ENCODE measurements at places on chromosomes 7 and 10.

GRCh38 chr7:9645756-9646155 is 1212.3 kb downstream of the NXPH1 start:
- no peak for DNase-seq

- no peak for DNase-seq
Measured at GRCh38 chr7:30791114-30791513, 19.9 kb downstream of the MINDY4 start.

DNA sequence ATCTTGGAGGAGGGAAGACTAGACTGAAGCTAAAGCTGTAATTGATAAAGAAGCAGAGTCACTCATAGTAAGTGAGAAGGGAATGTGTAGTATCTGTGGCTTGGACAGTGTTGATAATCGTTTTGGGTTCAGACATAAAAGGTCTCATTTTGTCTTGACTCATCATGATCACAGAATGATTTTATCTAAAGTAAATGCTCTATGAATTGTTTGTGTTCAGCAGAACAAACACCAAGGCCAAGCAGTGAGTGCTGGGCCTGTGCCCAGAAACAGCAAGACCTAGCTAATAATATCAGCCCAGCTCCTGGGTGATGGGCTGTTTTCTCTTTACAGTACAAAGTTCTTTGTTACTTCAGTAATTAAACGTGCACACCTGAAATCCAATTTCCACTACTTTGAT is 26.7 kb upstream of the CD36 start:
- DNase-seq, result no peak

DNA sequence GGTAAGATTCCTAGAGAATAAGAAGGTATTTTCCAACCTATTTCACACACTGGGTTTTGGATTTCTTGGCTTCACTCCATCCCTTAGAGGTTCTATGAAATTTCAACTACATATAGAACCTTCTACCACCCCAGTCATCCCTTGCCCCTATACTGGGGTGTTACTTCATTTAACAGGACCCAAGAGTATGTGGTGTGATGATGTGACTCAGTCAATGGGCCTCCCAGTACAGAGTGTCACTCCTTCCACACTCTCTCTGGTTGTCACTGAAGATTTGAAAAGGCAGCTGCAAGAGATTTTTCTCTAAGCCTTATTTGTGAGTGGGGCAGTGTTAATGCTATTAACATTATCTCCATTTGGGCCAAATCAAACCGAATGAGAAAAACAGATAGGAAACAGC is 33.5 kb downstream of the FGFBP3 start:
- no peak for DNase-seq

DNA sequence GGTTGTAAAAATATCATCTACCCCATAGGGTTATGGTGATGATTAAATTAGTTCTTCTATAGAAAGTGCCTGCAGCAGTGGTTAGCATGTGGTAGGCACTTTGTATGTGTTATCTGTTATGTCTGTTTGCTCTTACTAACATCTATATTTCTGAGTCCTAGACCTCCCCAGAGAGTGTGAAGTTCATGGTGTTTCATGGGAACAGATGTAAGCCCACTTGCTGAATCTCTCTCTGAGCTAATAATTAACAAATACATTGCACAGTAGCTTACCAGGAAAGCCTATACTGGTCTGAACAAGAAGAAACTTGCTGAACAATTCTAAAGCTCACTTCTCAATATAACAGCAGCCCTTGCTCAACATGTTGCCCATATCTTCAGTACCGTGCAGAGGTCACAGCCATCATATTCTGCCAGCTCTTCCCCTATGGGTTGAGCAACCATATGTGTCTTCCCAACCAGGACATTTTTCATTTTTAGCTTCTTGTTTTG is 100.1 kb downstream of the NPSR1 start:
- DNase-seq, result no peak

DNA sequence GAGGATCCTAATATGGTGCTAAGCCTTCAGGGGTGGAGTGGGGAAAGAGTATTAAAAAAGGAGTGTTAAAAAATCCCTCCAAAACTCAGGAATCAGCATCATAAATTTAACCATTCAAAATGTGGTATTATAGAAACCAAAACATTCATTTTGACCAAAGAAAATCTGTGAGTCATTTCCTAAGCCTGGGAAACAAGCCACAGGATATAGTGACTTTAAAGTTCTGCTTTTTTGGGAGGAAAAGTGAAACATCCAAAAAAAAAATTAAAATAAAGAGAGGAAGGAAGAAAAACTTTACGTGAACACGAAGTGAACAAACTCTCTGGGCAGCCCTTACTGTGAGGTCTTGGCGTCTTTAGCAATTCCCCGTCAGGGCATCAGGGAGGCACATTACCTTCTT is 74.0 kb upstream of the GSDME start:
- DNase-seq, result no peak

- DNase-seq, result no peak
Measured at GRCh38 chr7:82044497-82045080, 274.7 kb upstream of the HGF start.

- no peak for DNase-seq
Measured at GRCh38 chr7:92325858-92326257, 80.1 kb downstream of the ANKIB1 start.

- DNase-seq, result no peak
Measured at GRCh38 chr7:117830422-117830954, 42.8 kb downstream of the CTTNBP2 start.

- DNase-seq, result no peak
Measured at GRCh38 chr10:62442894-62443669, 68.9 kb downstream of the ZNF365 start.

DNA sequence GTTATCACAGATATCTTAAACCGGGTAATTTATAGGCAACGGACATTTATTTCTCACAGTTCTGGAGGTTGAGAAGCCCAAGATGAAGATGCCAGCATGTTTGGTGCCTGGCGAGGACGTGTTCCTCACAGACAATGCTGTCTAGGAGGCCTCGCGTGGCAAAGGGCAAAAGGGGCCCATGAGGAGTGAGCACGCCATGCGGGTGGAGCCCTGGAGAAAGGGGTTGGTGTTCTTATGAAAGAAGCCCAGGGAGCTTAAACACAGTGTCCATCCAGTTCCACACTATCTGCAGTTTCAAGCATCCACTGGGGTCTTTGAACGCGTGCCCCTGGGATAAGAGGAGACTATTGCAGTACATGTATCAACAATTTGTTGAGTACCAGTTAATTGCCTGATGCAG is 51.4 kb downstream of the CXCL12 start:
- DNase-seq, result no peak

GRCh38 chr10:97025613-97026242 is 160.0 kb downstream of the SLIT1 start:
- DNase-seq, result no peak

- DNase-seq, result no peak
Measured at GRCh38 chr10:73717556-73717955, 19.6 kb upstream of the AGAP5 start.

DNA sequence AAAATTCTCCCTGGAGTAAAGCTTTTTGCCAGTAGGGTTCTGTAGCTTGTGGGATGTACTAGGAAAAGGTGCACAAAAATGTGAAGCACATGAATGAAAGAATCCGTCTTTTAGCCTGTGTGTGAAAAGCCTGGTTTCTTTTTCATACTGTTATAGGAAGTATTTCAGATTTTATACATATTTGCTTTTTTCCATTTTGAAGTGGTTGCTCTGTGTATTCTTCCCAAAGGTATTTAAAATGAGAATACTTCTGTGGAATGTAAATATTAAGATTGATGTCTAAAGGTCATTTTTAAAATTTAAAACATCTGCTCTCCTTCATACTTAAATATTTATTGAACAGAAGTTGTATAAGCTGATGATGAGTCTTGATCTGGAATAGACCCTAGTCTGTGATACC is 96.8 kb downstream of the CDK14 start:
- no peak for DNase-seq

- no peak for DNase-seq
Measured at GRCh38 chr7:43698460-43699255, 30.7 kb downstream of the COA1 start.

- DNase-seq, result no peak
Measured at GRCh38 chr10:103153302-103154197, 39.5 kb downstream of the NT5C2 start.

GRCh38 chr10:116053910-116054309 is 219.1 kb downstream of the GFRA1 start:
- no peak for DNase-seq

DNA sequence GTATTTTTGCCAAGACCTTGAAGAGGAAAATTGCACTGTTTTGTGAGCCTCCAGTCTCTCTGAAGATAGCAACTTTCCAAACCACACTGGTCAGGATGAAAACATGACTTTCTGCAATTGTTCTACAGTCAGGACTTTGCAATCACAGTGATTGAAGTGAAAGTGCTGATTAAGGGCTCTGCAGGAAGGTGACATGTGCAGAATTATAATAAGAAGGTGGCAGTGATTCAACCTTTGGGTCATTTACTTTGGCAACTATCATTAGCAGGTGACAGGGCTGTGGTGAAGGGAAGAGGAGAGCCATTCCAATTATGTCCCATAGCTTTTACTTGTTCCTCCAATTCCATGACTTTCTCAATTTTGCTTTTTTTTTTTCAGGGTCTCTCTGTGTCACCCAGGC is 350.0 kb upstream of the FZD8 start:
- no peak for DNase-seq

- no peak for DNase-seq
Measured at GRCh38 chr10:126504063-126504760, 115.9 kb upstream of the ADAM12 start.

- DNase-seq, result no peak
Measured at GRCh38 chr7:139382439-139382838, 22.7 kb downstream of the LUC7L2 start.

- no peak for DNase-seq
Measured at GRCh38 chr10:10418387-10418786, 599.3 kb upstream of the CELF2 start.

- no peak for DNase-seq
Measured at GRCh38 chr10:96136810-96137209, 6.7 kb downstream of the ZNF518A start.

DNA sequence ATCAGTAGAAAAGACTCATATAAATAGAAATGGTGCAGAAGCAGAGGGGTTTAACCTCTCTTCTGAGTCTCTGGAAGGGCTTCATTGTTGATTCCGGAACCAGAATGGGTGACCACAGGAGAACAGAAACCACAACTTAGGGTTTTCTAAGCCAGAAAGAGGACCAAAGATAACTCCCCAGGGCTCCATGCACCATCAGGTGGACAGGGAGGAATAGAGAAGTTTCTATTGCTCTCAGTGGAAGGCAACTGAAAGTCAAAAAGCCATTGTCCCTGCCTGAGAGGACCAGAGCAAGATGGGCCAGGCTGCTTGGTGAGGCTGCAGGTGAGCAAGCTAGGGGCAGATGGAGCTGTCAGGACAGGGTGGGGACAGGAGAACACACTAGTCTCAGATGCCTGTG is 14.6 kb upstream of the NPS start:
- no peak for DNase-seq

- no peak for DNase-seq
Measured at GRCh38 chr10:118343115-118343514, 991 bp upstream of the FAM204A start.

DNA sequence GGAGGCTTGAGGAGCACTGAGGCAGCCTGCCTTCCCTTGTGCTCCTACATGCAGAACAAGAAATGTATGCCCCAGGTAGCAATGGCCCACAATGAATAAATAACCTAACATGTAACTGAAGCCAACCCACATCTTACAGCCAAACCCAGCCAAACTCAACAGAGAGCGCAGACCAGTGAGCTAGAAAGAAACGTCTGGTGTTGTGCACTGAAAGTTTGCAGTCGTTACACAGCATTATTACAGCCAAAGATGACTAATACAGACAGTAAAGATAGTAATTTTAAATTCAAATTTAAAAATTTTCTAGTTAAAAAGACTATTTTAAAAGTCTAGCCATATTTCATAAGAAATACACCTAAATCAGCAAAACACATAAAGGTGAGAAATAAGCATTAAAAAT is 11.2 kb downstream of the USP6NL start:
- DNase-seq, result no peak

- no peak for DNase-seq
Measured at GRCh38 chr10:80164596-80164995, 32.1 kb downstream of the PLAC9 start.

DNA sequence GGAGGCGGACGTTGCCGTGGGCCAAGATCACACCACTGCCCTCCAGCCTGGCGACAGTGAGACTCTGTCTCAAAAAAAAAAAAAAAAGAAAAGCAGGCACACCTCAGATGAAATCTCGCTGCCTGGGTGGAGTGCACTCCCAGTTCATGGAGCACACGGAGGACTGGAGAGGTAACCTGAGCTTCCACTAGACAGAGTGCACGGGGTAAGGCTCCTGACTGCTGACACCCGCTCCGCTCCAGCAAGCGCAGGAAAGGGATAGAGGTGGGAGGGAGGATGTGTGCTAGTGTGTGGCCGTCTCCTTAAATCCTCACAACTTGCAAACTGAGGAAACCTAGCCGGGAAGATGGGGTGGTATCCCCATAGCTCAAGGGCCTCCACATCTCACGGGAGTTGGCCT is 50.8 kb downstream of the FAM53B start:
- DNase-seq, result no peak

- DNase-seq, result no peak
Measured at GRCh38 chr7:8423057-8423456, 10.4 kb upstream of the NXPH1 start.

GRCh38 chr7:81929386-81929785 is 159.5 kb upstream of the HGF start:
- no peak for DNase-seq

- DNase-seq, result no peak
Measured at GRCh38 chr10:108970016-108970415, 953.3 kb downstream of the XPNPEP1 start.

DNA sequence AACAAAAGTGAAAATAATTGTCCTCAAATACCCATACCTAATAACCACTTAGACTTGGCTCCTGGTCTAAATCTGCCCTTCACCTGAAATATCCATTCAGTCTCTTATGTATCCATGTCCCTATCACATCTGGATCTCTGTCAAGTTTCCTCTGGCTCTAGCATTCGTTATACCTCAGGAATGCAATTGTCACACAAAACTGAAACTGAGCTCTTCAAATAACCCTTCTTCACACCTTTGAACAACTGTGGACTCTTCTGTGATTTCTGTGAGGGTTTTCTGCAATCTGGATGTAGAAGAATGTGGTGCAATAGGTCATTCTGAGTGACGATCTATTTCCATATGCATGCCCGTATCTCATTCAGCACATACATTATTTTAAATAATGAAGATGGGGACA is 53.5 kb upstream of the FGL2 start:
- DNase-seq, result no peak

- DNase-seq, result no peak
Measured at GRCh38 chr7:15007507-15007906, 105.0 kb upstream of the DGKB start.

GRCh38 chr7:13801669-13802068 is 187.8 kb downstream of the ETV1 start:
- DNase-seq, result no peak

GRCh38 chr10:19651549-19651948 is 164.7 kb upstream of the PLXDC2 start:
- DNase-seq, result no peak

- no peak for DNase-seq
Measured at GRCh38 chr7:130145424-130146100, 59.6 kb downstream of the TMEM209 start.

DNA sequence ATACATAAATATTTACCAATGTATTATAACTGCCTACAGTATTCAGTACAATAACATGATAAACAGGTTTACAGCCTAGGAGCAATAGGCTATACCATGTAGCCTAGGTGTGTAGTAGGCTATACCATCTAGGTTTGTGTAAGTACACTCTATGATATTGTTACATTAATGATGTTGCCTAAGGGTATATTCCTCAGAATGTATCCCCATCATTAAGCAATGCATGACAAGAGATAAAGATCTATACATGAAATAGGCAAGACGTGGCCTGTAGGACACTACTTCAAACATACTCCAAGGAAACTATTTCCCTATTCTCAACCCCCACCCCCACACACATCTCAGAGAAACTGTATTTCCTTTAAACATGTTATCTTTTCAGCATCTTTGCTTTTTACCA is 15.3 kb upstream of the ADAM22 start:
- DNase-seq, result no peak
